ENCODE measurements at places on chromosomes 12 and 14.

- DNase-seq: no peak
These were observed 37.1 kb downstream of the PPFIA2 start for GRCh38 chr12:81722004-81722403.

GRCh38 chr12:70443062-70443673 is 77.1 kb downstream of the KCNMB4 start:
- no peak for DNase-seq

- no peak for DNase-seq
These were observed at the start of gene SERPINA12 for GRCh38 chr14:94509356-94509755. Gene SERPINA12 (minus strand): TSS chr14:94509469. CDS start chr14:94498397, 11,072 bp downstream.

DNA sequence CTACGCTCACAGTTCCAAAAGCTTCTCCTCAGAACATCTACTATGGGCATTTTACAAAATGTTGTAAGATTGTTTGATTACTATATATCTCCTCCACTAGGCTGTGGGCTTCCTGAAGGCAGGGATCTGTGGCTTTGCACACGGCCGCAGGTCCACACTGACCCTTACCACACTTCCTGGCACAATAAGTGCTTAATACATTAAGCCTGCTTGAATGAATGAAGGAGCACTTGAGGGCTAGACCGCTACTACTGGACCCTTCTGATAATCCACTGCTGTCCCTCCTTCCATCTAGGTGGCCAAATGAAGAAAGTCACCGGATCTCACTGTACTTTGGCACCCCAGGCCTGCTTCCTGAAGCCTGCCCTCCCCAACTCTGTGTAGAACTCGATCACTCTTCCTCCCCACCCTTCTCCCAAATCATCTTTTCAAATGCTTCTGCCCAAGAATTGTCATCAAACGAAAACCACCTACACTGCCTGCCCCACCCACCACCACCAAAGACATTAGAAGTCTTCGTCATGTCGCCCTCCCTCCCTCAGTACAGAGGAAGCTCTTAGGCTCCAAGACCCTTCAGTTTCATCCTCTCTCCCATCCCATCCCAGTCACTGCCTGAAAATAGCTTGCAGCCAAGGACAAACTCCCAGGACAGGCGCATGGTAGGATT is 596 bp upstream of the ZBTB39 start:
- no peak for DNase-seq

GRCh38 chr12:104566244-104566993 is 109.7 kb downstream of the CHST11 start:
- DNase-seq: no peak

- DNase-seq: no peak
These were observed 615 bp downstream of the CDKN1B start for GRCh38 chr12:12717586-12718380.

DNA sequence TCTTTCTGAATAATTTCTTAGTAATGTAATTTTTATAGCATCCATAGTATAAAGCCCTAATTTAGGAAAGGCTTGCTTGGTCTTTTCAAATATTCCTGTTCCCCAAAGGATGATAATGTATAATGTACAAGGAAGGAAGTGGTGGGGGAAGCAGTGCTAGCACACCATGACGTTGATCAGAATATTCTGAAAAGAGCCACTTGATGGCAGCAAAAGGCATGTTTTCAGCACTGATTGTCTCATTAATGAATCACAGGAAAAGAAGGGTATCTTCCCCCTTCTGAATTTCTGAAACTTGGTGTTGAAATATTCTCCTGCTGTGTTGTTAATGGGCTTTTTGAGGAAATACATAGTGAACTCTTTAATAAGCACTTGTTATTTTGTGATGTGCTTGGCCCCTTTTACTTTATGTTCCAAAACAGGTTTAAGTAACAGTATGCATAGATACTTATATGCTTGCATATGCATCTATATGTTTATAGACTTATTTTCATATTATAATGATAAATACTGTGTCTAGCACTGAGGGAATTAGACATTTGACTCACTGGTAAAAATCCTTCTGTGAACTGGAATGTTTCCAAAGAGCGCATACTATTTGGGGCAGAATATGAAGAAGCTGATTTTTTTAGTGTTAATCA is 122.0 kb downstream of the TMEM117 start:
- DNase-seq: no peak

DNA sequence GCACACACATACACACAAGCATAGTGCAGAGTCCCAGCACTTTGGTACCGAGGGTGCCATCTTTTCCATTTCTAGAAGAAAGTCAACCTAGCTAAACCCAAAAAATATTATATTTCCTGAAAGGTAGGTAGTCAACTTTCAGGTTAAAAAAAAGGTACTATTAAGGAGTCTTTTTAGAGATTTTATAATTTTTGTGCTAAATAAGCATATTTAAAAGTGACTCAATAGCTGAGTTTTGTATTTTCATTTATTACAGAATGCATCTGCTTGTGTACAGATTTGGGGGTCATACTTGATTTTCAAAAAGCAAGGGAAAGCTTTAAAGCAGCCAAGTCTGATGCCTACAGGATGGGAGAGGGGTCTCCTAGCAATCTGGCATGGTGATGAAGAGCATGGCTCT is 34.6 kb downstream of the DCAF5 start:
- DNase-seq: no peak

GRCh38 chr14:103015426-103015825 is 41.9 kb downstream of the CDC42BPB start:
- DNase-seq: no peak

GRCh38 chr14:97120204-97120603 is 323.0 kb downstream of the VRK1 start:
- no peak for DNase-seq

DNA sequence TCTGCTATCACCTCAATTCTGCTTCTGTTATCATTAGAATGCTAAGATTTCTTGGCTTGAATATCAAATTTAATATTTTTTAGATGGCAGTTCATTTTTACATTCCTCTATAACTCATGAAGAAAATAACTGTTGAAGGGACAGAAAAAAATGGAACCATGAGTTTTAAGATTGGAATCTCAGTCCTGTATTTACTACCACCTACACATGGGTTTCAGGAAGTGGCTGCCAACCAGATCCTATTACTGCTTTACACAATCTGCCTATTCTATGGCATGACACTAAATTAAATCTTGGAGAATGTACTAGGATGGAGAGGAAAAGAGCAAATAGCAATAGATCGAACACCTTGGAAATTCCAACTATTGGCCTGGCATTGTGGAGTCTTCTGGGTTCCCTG is 140.8 kb downstream of the DUSP6 start:
- DNase-seq: no peak

DNA sequence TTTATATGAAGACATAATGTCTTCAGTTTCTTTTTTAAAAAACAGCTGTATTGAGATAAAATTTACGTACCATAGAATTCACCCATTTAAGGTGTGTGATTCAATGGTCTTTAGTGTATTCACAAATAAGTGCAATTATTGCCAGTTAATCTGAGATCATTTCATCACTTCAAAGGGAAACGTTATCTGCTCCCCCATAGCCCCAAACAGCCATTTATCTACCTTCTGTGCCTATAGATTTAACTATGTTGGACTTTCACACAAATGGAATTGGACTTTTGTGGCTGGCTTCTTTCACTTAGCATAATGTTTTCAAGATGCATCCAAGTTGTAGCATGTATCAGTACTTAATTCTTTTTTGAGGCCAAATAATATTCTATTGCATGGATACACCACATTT is 9.7 kb downstream of the PNP start:
- no peak for DNase-seq

- DNase-seq: no peak
These were observed 94.2 kb downstream of the BORCS5 start for GRCh38 chr12:12451098-12451497.

- no peak for DNase-seq
These were observed 16.1 kb upstream of the KRT80 start for GRCh38 chr12:52207895-52208294.

DNA sequence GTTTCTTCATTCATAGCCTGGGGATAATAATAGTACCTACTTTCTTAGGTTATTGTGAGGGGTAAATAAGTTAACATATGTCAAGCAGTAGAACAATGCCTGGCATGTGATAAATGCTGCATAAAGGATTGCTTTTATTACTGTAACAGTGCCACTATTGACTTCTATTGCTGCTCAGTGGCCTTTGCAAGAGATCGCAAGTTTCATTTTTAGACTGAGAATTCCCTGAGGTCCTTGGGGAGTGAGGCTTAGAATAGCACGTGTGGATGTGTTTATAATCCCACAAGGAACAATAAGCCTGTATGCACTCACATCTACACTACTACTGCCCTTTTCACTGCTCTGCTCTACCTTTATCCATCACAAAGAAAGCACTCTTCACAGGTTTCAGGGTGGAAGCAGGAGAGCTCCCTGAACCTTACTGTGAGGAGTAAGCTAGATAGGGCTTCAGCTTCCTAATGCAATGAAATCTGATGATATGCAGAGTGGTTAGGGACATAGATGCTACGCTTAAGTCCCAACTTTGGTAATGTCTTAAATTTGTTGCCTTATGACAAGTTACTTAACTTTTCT is 302.6 kb downstream of the SNAPC1 start:
- no peak for DNase-seq

- DNase-seq: no peak
These were observed 36.6 kb downstream of the RASSF8 start for GRCh38 chr12:25994901-25995625.

- no peak for DNase-seq
These were observed 18.6 kb downstream of the LGMN start for GRCh38 chr14:92729634-92730358.

- no peak for DNase-seq
These were observed 1026.6 kb upstream of the TMEM132C start for GRCh38 chr12:127240249-127240929.

GRCh38 chr14:77299771-77300170 is 20.9 kb downstream of the POMT2 start:
- DNase-seq: no peak

GRCh38 chr14:77964586-77964985 is 164.7 kb downstream of the ADCK1 start:
- no peak for DNase-seq

- DNase-seq: no peak
These were observed 94.7 kb upstream of the PWP1 start for GRCh38 chr12:107590814-107591375.

- no peak for DNase-seq
These were observed 292.9 kb downstream of the BMP4 start for GRCh38 chr14:53663709-53664108.

GRCh38 chr14:93778453-93778852 is 9.8 kb downstream of the PRIMA1 start:
- no peak for DNase-seq

- DNase-seq: no peak
These were observed 16.3 kb upstream of the CD9 start for GRCh38 chr12:6183689-6184428.

DNA sequence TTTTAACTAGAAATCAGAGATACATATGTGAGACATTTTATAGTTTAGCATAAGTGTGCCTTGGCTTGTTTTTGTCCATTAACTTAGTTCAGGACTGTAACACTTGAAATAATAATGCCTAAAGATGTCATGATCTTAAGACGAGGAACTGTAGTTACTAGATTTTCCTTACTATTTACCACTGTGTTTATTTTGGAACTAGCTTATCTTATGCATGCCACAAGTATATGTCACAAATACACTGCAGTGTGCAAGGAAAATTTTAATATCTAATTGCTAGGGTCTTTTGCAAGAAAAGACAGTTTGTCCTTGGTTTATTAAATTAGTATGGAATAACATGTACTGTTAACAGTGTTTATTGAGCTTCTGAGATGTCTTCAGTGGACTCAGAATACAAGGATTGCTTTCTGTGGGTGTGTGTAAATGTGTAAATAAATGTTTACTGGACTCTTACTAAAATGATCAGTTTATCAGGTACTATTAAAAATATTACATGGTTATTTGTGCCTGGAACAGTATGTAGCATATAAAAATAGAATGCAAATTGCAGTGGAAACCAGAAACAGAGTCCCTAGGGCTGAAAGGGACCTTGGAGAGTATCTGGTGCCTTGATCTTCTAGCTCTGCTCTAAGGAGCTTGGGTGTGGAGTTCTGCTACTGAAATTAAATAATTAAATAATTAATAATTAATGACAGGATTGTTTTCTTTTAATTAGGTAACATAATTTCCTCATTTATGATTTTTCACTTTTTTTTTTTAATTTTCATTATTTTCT is 58.1 kb downstream of the FGD4 start:
- no peak for DNase-seq

DNA sequence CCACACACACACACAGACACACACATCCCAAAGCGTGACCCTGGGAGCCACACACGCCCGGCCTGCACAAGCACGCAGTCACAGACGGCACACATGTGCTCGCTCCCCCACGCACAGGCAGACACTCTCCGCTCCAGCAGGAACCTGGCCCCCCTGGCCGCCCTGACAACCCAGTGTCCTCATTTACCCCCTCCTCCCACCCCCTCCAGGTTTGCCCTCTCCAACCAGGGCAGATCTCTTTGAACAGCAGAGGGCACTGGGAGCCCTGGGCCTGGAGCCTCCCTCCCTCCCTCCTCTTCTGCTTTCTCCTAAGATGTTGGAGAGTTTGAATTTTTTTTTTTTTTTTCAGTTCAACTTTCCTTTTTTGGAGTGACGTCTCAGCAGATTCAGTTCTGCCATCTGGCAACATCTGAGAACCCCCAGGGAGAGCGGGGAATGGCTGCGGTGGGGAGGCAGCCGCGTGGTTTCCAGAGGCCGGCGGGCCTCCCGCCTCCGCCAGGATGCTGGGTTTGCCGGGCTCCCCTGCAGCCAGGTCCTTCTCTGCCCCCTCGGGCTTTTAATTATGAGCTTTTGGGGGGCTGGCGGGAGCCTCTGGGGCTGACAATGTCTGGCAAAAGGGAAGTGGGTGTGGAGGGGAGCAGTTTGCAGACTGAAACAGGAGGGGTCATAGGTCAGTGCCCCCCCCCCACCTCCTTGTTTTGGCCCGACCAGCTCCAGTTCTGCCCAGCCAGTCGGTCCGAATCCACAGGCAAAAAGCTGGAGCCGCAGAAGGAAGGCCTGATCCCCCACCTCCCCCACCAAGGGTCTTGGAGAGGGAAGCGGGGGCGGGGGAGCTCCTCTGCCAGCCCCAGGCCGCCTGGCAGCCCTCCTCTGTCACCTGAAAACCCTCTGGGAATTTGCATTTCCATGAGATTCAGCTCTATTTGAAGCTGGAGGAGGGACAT is 1.3 kb upstream of the NCOR2 start:
- DNase-seq: no peak

- no peak for DNase-seq
These were observed 29.7 kb downstream of the RAD9B start for GRCh38 chr12:110531741-110532333.

GRCh38 chr14:81200054-81200453 is 20.7 kb downstream of the GTF2A1 start:
- DNase-seq: no peak

All from stimulated activated CD8-positive, alpha-beta memory T cell treated with anti-CD3 and anti-CD28 coated beads, Interleukin-4, amount 100 ng/mL, for 4 hours (primary cell).